IPS DF 6.9 (cell line): ENCODE measurements at places on chromosomes 16 and 17.
A peak's percentile ranks its signal among the peaks of the same experiment; 100 is the strongest.

DNA sequence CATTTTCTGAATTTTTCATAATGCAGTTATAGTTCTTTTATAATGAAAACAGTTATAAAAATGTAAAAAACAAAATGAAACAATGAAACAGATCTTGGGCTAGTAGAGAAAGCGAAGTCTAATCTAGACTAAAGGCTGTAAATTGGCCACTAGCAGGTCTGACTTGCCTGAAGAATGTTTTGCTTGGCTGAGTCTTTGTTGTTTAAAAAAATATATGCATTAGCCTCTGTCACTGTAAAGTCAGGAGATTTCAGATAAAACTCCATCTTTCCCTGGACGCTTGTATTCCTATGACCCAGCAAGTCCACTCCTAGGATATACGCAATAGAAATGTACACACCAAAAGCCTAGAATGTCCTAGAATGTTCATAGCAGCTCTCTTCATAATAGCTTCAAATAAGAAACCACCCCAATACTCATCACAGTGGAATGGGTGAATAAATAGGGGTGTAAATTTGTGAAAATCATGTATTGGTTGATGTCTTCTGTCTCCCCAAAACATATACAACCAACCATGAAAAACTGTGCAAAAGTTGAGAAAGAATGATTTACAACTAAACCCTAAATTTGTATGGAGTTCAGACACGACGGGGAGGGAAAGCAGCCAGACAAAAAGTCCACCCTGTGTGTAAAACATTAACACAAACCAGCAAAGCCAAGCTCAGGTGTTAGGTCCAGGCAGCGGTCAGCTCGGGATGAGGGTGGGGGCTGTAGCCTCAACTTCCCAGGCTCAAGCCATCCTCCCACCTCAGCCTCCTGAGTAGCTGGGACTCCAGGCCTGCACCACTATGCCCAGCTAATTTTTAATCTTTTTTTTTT lies 37.7 kb upstream of the MEAK7 start:
- no peak for DNase-seq

DNA sequence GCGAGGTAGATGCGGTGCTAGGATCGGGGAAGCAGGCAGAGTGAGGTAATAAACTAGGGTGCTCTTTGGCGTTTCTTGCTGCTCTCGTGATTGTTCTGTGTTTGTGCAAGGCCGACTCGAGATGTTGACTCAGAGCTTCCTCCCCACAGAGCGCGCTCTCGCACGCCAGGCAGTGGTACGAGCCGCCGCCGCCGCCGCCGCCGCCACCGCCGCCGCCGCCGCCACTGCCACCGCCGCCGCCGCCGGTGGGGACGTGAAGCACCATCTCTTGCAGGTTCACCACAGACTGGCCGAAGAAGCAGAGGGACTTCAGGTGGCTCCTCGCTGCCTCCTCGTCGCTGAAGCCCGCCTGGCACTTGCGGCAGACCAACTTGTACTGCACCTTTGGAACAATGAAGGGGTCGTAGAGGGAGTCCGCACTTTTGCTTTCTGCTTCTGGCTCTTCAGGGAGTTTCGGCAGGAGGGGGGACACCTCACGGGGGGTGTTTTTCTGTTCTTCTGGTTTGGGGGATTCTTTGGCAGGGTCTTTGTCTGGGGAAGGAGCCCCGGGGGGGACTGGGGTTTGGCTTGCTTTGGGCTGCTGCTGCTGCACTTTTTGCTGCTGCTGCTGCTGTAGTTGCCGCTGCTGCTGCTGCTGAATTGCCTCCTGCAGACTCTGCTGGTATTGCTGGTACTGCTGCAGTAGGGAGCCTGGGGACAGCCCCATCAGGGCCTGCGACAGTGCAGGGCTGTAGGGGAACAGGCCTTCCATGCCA lies 260.2 kb downstream of the ZFHX3 start:
- no peak for DNase-seq

DNA sequence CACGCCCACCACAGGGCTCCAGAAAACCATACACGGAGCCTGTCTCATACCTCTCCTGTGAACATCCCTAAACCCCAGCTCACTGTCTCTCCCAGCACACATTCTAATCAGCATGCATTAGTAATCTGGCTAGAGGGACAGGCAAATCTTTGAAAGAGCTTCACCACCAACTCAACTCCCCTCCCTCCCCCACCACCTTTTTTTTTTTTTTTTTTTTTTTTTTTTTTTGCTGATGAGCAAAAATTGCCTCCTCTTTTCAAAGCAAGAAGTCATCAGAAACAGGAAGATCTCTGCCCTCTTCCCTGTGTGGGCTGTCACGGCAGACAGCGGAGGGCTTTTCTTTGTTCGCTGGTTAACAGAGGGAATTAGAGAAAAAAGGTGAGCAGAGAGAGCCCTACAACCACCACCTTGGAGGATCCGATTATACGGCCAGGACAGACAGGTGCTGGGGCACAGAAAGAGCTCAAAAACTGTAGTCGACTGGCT lies 19.9 kb downstream of the GAS7 start:
- no peak for DNase-seq

DNA sequence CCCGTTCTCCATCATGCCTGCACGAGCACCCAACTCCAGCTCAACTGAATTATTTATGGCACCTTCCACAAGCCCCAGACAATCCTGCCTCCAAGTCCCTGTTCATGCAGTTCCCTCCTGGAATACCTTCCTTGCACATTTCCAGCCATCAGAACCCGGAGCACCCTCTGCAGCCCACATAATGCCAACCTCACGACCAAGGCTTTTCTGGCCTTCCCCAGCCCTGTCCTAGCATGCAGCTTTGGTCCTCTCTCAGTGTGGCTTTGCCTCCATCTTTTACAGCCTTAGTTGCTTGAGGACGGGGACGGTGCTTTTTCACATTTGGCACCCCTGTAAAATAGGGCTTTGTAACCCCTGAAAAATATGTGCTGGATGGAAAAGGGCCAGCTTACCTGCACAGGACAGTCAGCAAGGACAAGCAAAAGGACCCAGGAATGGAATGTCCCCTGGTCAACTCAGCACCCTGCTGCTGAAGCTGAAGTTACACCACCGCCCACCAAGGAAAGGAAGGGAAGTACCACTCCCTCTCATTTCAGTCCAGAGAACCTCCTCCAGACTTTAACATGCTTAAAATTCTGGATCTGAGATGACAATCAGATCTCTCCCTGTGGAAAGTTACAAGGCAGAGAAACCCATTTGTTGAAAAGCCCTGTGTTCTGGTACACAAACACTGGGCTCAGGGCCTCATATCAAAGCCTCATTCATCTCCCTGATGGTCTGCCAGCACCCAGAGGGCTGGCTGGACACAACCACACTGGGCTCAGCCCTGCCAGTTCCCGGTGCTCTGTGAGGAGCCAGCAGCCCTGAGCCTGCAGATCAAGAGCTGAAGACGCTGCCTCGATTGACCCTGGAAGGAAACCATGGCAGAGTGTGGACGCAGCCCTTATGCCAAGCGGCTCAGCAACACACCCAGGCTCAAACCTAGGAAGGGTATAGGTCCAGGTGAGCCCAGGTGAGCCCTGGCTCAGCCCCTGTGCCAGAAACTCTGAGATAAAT lies 2.9 kb downstream of the SLC39A11 start:
- no peak for DNase-seq

DNA sequence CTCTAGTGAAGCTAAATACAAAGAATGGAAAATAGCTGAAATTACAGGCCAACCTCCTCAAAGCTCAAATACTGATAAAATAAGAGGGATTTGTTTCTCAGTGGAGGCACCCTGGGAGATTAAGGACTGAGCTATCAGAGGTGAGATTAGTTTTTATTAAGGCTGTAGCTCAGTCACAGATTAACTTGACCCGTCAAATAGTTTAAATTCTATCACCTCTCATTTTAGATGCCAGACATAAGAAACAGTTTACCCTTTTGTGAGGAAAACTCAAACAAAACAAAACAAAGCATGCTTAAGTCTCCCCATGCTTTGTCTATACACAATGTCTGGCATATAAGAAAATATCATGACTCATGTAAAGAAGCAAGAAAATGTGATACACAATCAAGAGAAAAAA lies 208.3 kb upstream of the PMFBP1 start:
- no peak for DNase-seq

- DNase-seq = no peak
These were observed 997 bp upstream of the CDH11 start for GRCh38 chr16:65122724-65123395.

- DNase-seq = no peak
These were observed 32.3 kb upstream of the PVALEF start for GRCh38 chr17:81132770-81133723.

DNA sequence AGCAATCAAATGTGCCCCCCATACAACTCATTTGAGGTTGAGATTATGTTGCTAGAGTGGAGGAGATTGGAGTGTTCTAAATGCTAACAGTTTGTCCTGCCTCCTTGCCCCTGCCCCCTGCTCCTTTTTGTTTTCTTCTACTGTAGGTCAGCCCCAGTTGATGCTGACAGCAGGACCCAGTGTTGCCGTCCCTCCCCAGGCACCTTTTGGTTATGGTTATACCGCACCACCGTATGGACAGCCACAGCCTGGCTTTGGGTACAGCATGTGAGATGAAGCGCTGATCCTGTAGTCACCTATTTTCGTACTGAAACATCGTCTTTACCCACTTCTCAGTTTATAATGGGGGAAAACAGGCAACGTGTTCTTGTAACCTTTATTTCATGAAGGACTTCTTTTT lies 13.6 kb downstream of the PTRH2 start:
- no peak for DNase-seq

GRCh38 chr17:82029990-82030469 lies 1.4 kb upstream of the RAC3 start:
- no peak for DNase-seq

DNA sequence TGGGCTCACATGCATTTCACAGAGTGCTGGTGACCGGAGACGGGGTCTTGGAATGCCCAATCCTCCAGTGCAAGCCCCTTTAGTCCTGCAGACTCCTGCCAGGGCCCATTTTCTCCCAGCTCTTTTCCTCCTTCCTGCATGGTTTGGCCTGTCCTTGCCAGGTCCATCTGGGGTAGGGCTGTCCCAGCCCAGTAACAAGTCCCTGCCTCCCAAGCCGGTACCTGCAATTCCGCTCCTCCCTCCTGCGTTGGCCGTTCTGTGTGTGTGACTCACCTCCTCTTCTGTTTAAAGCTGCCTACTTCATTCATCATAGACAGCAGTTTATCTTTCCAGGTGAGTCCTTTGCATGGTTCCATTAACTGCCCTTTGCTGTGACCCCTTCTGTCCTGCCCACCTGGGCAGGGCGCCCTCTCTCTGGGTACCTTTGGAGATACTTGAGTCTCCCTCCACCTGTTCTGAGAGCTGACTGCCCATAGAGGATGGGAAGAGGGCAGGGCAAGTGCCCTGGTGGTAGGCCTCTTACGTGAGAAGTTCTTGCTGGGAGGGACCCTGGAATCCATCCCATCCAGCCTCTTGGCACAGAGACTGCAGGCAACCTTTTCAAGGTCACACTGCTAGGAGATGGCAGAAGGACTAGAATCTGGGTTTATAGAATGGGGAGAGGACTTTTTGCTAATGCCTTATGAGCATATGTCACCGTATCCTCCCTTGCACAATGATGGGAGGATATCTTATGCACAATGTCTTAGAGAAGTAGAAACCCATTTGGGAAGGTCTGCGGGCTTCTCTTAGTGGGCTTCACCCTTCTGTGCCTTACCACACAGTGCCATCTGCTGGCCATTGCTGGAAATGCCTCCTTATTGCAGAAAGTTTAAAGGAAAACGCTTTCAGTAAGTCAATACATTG lies 29.7 kb upstream of the LGALS9 start:
- peak; percentile 63 for DNase-seq

GRCh38 chr16:49634235-49635008 lies 221.5 kb downstream of the ZNF423 start:
- no peak for DNase-seq

GRCh38 chr17:78706271-78706915 lies 75.7 kb downstream of the CYTH1 start:
- DNase-seq = no peak

GRCh38 chr16:2095315-2095853 lies 40.3 kb downstream of the PKD1 start:
- no peak for DNase-seq

DNA sequence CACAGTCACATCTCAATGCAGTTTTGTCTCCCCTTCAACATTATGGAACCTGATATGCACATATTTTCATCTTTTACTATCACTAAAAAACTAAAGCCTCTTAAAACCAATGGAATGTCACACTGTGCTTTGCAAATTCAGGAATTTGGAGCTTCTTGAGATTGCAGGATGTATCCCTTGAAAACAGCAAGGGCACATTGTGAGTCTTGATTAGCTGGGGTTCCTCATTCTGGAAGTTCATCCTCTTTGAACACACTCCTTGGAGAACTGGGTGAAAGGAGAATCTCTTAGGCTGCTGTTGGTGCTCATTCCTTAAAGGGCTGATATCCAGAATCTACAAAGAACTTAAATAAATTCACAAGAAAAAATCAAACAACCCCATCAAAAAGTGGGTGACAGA lies 21.1 kb upstream of the MYOCD start:
- no peak for DNase-seq

GRCh38 chr17:57257195-57257894 lies 1.0 kb downstream of the MSI2 start:
- DNase-seq = no peak

- no peak for DNase-seq
These were observed 13.0 kb downstream of the CETP start for GRCh38 chr16:56974549-56975300.

DNA sequence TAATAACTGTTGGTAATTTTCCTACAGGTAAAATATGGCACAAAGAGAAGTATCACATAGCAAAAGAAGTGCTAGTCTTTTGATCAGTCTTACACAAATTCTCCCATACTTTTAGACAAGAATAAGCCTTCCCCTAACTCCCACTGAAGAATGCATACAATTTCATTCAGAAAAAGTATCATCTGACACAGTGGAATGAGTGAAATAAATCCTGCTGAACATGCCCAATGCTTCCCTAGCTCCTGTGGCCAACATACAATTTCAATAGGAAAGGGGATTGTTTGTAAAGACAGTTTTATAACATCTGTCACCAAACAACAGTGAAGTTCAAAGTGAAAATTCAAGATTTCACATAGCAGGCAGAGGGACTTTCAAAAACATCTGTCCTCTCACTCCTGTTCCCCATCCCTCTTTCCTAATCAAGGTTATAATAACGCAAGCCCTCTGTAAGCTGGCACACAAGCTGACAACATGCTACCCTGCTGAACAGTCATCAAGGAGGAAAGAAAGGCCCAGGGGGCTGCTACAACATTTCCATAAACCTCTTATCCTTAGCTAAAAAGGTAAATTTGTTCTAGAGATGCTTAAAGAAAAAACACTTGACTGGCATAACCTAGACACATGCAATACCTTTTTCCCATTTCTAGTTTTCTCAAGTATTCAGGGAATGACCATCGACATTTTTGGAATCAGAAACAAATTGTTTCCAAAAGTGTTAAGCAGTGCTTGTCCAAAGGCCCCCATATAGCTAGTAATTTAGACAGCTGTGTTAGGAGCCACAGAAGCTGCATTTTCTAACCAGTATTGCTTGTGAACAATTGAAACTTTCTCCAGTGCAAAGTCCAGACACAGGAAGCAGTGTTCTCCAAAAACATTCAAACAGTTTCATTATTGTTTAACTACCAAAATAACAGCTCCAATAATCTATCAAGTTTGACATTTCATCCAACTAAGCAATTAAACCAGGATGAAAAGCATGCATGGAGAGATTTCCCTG lies 11.5 kb upstream of the RFFL start:
- no peak for DNase-seq

GRCh38 chr17:63191610-63192009 lies 225.6 kb downstream of the TANC2 start:
- no peak for DNase-seq
